ENCODE measurements at places on chromosomes 5 and 9.

- DNase-seq: no peak
Observed at GRCh38 chr5:41414598-41414997, 95.8 kb downstream of the PLCXD3 start.

DNA sequence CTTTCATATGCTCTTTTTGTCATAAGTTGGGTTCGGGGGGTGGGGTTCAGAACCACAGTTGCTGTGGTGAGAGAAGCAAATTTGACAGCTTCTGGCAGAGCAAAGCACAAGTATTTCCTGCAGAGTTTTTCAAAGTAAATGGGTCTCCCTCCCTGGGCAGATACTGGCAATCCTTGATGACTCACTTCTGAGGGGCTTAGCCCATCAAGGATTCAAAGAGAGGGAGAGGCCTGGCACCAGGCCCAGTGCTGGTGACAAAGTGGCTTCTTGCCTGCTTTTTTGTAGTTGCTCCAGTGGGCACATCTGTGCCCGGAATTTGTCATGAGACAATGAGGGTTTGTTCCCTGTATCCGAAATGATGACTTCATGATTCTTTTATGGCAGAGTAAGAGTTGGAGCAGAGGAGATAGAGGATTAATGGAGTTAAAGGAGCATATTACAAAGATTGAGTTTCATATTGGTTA is 46.6 kb upstream of the TNC start:
- no peak for DNase-seq

DNA sequence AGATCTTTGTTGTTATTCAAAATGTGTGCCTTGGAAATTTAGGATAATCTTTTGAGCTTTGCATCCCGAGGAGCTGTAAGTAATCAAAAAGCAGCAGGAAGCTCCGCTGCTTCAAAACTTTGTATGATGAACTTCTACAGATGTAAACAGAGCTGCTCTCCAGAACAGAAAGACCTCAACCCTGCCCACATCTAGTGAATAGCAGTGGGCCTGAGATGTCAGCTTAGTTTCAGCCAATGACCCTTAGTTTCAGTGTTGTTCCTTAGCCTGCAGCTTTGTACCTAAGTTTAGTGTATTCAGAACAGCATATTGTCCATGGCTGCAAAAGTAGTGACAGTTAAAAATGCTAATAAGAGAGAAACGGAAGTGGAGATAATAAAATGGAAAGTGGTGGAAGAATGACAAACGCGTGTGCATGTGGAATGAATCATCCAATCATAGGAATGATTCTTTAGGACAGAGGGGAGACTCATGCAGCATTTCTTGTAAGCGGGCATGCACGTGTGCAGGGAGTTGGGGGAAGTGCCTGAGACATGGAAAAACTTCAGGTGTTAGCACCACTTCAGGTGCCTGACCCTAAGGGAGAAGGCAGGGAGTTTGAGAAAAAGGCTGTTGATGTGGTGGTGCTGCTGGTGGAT is 24.9 kb downstream of the SNX24 start:
- no peak for DNase-seq

GRCh38 chr5:132953710-132954109 is 9.7 kb downstream of the AFF4 start:
- DNase-seq: no peak

DNA sequence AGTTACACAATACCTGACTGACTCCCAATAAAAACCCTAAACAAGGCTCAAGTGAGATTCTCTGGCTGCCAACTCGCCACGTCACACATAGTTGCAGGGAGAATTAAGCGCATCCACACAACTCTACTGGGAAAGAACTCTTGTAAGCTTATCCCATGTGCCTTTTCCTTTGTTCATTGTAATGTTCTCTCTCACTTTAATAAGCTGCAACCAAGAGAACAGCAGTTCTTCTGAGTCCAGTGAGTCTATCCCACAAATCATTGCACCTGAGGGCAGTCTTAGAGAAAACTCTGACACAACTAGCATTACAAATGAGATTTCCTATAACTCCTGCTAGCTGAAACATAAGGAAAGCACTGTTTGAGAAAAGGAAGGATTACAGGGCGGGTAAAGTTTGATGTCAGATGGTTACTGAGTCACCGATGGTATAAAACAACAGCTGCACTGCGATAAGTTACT is 27.4 kb downstream of the CENPK start:
- no peak for DNase-seq

GRCh38 chr5:135478938-135479337 is 26.8 kb upstream of the TIFAB start:
- DNase-seq: no peak

DNA sequence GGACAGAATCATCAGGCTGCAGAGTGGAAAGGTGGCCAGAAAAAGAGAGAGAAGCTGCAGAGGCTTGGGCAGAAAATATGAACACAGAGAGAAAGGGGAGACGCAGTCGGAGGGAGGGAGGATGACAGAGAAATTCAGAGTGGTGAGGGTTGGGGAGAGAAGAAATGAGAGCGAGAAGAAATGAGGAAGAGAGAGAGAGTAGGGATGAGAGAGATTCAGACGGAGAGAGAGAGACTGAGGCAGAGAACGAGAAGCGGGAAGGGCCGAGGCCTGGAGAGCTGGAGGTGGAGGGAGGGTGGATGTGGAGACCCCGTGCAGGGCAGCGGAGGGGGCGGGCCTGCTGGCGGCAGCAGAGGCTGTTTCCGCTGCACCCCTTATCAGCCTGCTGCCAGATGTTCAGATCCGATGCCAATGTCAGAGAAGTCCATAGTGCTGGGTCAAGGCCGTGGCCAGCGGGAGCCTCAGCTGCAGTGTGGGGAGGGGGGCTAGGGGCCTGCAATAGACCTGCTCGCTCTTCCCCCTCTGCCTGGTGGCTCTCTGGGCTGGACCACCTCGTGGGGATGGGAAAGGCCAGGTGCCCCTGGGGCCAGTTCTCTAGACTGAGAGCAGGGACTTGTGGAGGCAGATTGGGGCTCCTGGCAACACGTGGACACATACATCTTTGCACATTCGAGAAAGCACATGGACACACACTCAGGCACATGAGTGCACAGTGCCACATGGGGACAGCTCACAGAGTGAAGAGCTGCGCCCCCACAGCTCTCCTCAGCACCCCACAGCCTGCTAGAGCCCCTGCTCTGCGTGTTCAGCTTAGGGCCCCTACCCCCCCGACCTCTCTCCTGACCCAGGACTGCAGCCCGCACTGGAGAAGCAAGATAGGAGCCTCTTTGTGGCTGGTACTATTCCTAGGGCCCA is 4.9 kb upstream of the NR5A1 start:
- DNase-seq: no peak

DNA sequence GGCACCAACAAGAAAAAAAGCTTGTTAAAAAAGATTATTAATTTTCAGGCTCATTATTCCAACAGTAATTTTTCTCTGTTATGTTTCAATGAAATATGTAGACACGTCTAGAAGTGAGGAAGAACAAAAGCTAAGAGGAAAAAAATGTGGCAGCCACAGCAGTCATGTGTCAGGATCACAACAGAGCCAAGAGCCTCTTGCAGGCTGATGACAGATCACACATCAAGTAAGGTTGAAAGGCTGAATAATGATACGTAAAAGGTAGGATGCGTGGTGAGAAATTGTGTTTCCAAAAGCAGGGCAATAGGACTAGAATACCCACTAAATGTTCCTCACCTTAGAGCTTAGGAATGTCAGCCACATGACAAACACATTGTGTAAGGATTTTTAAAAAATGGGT is 124.8 kb downstream of the HTR1A start:
- DNase-seq: no peak

- DNase-seq: no peak
Observed at GRCh38 chr5:145715412-145715811, 119.7 kb downstream of the PRELID2 start.

- no peak for DNase-seq
Observed at GRCh38 chr5:126674145-126674544, 73.4 kb downstream of the PHAX start.

DNA sequence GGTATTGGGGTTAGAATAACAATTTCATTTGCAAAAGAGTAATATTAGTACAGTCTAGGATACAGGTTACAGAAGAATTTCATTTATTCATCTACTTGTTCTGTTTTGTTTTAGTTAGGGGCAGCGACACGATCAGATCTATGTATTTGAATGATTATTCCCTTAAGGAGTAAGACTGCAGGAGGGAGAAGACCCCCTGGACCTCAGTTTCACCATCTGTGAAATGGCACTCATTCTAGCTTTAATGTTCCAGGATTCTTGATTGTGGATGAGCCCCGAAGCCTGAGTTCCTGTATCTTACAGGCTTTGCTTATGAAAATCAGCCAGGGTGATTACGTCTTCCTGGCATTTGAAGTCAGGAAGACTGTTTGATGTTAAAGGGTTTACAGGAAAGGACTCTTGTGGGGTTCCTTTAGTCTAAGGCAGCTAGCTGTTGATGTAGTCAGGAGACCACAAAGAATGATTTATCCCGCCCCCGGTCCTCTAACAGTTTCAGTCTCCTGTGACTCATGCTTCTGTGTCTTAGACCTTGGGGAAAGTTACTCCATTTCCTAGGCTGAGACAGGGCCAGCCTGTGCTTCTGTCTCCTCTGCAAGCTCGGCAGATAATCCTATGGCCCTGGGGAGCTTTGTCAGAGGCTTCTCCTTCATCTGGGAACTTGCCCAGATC is 11.5 kb downstream of the SMIM3 start:
- no peak for DNase-seq

GRCh38 chr5:91443023-91443422 is 59.9 kb upstream of the ARRDC3 start:
- DNase-seq: no peak

GRCh38 chr5:131270809-131271208 is 7.0 kb downstream of the CDC42SE2 start:
- no peak for DNase-seq

- DNase-seq: no peak
Observed at GRCh38 chr5:34844106-34844505, 5.1 kb downstream of the TTC23L start.

GRCh38 chr9:77585335-77585786 is 62.8 kb downstream of the GNA14 start:
- no peak for DNase-seq

- DNase-seq: no peak
Observed at GRCh38 chr9:4826417-4827166, 33.8 kb downstream of the RCL1 start.

Data from activated gamma-delta T cell (primary cell).